ENCODE measurements at places on chromosomes 16 and 17. TPM values are rescaled to one million over a fixed set of nuclear protein-coding genes. Genes with fewer than 3 reads are reported as not detected.

The DCAKD gene
- 14.9 TPM for total RNA-seq

GRCh38 chr17:61479493-61480413 lies 27.5 kb downstream of the TBX4 start:
- no peak for DNase-seq

DNA sequence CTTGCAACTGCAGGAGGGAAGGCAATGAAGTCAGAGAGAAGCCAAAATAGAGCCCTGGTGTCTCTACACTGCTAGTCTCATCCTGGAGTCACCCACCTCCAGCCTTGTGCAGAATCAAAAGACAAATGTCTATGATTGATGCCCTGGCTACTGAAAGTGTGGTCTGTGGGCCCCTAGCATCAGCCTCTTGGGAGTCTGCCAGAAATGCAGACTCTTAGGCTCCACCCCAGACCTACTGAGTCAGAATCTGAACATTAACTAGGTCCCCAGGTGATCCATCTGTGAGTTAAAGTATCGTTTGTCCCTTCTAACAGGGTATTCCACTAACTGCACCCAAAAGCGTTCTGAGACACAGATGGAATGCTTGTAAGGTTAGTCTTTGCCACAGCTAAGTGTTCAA lies 21.2 kb downstream of the EARS2 start:
- DNase-seq = no peak

DNA sequence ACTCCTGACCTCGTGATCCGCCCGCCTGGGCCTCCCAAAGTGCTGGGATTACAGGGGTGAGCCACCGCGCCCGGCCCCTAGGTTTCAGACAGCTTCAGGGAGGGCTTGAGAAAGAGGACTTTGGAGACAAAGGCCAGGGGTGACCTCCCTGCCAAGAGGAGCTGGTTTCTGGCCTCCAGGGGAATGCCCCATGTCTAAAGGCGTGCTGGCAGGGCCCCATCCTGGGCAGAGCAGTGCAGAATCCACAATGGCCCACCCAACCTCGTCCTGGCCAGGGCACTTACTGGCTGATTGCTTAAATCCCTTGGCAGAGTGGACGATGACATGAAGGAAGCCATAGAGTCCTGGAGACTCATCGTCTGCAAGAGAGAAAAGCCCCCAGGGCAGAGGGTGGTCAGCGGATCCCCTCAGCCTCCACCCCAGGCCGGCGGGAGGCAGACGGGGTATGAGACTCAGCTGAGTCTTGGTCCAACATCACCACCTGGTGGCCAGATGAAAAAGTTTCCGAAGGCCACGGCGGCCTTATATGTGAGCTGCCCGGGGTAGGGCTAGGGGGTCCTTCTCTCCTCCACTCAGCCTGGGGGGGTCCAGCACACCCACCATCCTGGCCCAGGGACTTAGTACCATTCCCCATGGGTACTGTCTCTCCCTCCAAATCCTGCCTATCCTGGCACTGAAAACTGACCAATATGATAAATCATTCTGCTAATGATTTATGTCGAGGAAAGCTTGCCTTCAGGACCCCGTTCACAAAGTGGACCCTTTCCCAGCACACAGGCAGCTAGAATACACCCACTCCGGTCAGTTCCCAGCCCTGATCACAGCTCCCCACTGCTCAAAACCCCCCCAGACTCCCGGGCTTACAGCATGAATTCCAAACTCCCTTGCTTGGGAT lies 59.1 kb downstream of the TIMM22 start:
- peak; percentile 88 for DNase-seq

DNA sequence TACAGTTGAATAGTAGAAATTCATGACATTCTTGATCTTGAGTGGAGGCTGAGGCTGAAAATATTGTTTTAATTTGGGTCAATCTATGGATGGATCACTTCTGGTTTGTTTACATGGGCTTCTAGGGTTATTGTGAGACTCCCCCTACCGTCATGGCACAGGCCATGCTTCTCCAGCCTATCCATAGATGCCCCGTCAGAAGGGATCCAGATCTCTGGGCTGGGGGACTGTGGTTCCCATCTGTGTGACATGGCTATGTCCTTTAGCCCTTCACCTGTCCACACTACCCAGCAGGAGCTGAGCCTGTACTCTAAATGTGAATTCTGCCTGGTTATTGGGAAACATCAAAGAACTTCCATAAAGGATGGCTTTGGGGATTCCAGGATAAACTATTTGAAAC lies 160.4 kb downstream of the ABCC12 start:
- DNase-seq = no peak

GRCh38 chr17:48725288-48726064 lies 2.5 kb downstream of the PRAC2 start:
- no peak for DNase-seq

The RGS11 gene
- total RNA-seq = 24.6 TPM

GRCh38 chr16:49440156-49441065 lies 66.8 kb downstream of the C16orf78 start:
- DNase-seq = no peak

GRCh38 chr17:79776376-79777119 lies 1.4 kb upstream of the CBX2 start:
- DNase-seq = peak; percentile 43

The IKZF3 gene
- 4.7 TPM for total RNA-seq

DNA sequence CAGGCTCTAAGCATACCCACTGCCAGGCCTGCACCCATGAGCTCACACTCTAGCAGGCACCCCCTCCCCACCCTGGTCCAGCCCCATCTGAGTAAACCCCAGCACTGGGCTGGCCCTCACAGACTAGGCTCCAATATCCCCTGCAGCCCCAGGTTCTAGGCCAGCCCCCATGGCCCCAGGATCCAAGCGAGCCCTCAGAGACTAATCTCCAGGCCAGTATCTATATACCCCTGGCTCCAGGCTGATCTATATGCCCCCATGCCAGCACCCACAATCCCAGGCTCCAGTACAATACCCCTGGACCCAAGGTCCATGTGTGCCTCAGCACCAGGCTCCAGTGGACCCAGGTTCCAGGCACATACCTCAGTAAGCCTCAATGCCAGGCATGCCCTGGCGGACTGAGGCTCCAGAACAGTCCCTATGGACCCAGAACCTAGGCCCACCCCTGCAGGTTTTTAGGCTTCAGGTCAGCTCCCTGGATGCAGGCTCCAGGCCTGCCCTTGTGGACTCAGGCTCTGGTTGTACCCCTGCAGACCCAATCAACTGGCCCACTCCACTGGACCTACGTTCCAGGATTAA lies 38.5 kb downstream of the POLR3E start:
- no peak for DNase-seq

The LRRC46 gene
- not detected for total RNA-seq

DNA sequence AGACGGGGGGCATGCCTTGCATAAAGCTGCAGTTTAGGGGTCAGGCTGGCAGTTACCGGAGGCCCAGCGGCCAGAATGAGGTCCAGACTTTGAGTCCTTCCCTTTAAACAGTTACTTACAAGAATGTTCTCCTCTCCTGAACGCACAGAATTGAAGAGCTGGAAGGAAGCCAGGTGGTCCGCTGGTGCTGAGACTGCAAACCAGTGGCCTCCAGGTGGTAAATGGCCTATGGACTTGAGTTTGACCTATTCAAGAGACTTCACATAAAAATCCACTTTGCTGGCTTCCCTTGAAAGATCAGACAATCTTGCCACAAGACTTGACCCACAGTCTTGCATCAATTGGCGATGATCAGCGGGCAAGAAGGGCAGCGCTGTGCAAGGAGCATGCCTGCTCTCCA lies 14.7 kb upstream of the SEZ6 start:
- DNase-seq = no peak

The RILP gene
- total RNA-seq = 57.4 TPM

GRCh38 chr16:58377932-58378331 lies 14.3 kb upstream of the GINS3 start:
- no peak for DNase-seq

The GPRC5C gene
- total RNA-seq = 66.5 TPM

The SLC16A5 gene
- total RNA-seq = 63.6 TPM

Measured in stomach (tissue), 19 donors.